Activated naive CD4-positive, alpha-beta T cell (primary cell): ENCODE measurements at places on chromosomes 6 and 20.
A peak's percentile ranks its signal among the peaks of the same experiment; 100 is the strongest.

- no peak for DNase-seq
Measured at GRCh38 chr6:81003156-81003555, 749.3 kb downstream of the TENT5A start.

DNA sequence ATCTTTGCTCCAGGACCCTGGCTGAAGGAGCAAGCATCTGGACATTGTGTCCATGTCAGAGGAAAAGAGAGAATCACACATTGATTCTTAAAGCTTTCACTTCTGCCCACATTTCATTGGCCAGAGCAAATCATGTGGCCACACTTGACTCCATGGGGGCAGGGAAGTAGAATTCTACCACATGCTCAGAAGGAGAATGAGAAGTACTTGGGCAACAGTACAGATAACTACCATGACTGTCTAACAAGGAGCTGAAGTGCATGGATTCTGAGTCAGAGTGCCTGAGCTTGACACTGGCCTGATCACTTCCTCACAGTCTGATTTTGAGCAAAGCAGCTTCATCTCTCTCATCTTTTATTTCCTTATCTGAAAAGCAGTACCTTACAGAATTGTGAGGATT is 38.6 kb downstream of the GHRH start:
- no peak for DNase-seq

DNA sequence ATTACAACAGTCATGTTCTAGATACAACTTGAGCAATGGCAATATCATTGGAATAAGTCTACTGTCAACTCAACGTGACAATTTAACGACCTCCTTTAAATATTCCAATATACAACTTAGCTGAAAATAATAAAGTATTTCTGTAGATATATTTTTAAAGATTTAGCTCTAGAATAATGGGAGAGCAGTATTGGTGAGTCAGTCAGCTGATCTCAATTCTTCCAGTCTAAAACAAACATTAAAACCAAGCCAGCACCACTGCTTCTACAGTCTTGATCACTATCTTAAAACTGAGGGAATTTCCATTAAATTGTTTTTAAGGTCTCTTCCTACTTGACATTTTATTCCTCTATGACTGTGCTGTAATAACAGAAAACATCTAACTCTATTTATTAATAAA is 38.2 kb downstream of the NOL7 start:
- no peak for DNase-seq

- no peak for DNase-seq
Measured at GRCh38 chr6:113432521-113433334, 424.4 kb upstream of the MARCKS start.

- DNase-seq = no peak
Measured at GRCh38 chr6:39366931-39367618, 44.6 kb upstream of the KCNK16 start.

DNA sequence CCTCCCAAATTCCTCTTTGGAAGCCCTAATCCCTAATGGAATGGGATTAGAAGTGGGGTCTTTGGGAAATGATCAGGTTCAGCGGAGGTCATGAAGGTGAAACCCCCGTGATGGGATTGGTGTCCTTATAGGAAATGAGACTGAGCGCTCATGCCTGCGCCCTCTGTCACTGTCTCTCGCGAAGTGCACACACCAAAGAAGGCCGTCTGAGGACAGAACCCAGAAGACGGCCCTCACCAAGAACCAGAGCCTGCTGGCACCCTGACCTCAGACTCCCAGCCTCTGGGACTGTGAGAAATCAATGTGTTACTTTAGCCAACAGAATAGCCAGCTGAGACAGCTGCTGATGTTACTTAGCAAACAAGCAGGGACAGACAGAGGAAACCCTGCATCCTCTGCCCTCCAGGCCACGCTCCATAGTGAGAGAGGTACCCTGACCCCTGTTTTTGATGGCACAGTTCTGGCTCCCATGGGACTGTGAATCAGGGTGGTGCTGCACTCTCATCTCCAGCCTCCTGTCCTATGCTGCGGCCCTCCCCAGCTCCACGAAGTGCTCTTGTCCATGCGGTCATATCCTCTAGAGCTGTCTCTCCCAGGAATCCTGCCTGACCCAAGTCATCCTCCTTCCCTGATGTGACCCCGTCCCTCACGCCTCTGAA is 369.3 kb downstream of the ZFAND3 start:
- no peak for DNase-seq

- no peak for DNase-seq
Measured at GRCh38 chr6:10557913-10558312, 36.8 kb downstream of the GCNT2 start.

GRCh38 chr20:23197836-23198235 is 111.7 kb upstream of the CD93 start:
- DNase-seq = no peak

DNA sequence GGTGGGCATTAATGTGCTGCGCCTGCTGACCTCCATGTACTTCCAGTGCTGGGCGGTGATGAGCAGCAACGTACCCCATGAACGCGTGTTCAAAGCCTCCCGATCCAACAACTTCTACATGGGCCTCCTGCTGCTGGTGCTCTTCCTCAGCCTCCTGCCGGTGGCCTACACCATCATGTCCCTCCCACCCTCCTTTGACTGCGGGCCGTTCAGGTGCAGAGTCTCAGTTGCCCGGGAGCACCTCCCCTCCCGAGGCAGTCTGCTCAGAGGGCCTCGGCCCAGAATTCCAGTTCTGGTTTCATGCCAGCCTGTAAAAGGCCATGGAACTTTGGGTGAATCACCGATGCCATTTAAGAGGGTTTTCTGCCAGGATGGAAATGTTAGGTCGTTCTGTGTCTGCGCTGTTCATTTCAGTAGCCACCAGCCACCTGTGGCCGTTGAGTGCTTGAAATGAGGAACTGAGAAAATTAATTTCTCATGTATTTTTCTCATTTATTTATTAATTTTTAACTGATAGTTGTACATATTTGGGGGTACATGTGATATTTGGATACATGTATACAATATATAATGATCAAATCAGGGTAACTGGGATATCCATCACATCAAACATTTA is 35.2 kb upstream of the NOP56 start:
- no peak for DNase-seq

- no peak for DNase-seq
Measured at GRCh38 chr6:22087960-22088706, 208.7 kb downstream of the PRL start.

- DNase-seq = no peak
Measured at GRCh38 chr6:128280066-128280465, 240.3 kb downstream of the PTPRK start.

- no peak for DNase-seq
Measured at GRCh38 chr6:134574491-134574890, 256.6 kb upstream of the SGK1 start.

DNA sequence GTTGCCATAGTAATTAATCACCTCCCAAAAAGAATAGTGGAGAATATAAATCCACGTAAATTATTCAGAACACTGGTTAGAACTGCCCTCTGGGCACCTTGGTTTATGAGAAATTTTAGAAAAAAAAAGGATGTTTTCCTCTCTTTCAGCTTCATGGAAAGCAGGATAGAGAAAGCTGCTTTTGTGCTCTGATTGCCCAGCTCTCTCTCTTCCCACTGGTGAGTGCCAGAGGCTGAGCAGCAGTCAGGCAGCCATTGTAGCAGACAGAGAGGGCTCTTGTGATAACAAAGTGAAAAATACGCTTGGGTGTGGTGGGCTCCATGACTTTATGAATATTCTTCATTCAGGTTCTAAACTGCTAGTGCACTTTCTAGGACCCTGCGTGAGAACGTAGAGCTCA is 26.4 kb downstream of the SLC35F1 start:
- no peak for DNase-seq

DNA sequence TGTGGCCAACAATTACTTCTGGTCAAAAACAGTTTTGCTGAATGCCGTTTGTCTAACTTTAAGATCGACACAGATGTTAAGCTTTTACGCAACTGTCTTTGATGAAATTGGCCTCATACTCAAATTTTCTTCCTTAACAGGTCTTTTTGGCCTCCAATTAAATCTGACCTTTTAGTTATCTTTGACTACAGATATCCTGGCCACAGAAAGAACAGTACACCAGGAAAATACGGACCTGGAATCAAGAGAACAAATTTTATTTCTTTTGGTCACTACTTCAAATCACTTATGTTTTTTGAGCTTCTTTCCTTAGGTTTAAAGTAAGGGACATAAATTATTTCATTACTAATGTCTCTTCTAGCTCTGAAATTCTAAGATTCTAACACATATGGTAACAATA is 49.8 kb downstream of the IBTK start:
- no peak for DNase-seq

DNA sequence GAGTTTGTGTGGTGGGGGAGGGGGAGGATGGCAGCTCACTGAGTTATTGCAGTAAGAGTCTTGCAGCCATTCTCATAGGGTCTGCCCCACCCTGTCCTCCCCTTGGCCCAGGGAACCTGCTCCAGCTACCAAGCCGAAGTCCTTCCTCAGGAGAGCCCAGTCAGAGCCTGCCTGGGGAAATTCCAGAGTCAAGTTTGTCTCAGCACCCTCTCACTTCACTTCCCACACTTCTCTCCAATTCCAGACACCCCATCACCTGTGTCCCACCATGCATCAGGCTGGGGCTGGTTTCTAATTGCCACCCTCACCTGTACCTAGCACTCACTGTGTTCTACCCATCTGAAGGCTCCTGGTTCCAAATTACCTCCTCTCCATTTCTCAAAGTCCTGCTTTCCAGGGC is 10.3 kb upstream of the SLC22A16 start:
- no peak for DNase-seq

DNA sequence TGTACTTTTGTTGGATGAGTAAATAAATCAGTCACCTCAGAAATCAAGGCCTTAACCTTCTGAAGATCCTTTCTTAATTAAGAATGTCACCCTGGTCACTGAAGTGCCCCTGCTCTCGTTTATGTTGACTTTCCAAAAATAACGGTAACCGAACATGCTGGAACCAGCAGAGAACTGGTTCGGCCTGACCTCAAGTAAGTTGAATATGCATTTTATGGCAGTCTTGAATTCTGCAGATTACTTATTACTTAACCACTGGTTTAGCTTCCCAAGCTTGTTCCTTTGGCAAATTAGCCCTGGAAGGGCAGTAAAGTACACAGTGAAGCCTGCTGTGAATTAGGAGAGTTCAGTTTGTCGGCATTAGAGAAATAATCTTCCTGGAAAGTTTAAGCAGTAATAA is 12.2 kb downstream of the MAPRE1 start:
- DNase-seq = no peak

- no peak for DNase-seq
Measured at GRCh38 chr6:636488-636887, 20.4 kb downstream of the HUS1B start.

DNA sequence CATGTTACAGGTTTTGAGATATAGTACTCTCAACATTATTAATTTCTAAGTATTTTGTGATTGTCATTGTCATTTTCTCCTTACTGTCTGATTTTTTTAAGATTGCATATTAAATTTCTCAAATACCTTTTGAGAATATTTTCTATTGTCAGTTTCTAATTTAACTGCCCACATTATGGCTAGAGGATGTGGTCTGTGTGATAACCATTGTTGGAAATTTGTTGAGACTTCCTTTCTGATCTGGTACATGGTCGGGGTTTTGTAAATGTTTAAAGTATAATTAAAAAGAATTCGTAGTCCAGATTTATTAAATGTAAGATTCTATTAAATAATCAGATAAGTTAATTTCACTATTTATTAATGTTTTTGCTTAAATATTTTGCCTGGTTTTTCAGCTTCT is 60.1 kb downstream of the SLX4IP start:
- DNase-seq = no peak

- no peak for DNase-seq
Measured at GRCh38 chr6:100175814-100176310, 181.8 kb upstream of the MCHR2 start.

- DNase-seq = no peak
Measured at GRCh38 chr6:159031846-159032245, 12.9 kb downstream of the TAGAP start.

DNA sequence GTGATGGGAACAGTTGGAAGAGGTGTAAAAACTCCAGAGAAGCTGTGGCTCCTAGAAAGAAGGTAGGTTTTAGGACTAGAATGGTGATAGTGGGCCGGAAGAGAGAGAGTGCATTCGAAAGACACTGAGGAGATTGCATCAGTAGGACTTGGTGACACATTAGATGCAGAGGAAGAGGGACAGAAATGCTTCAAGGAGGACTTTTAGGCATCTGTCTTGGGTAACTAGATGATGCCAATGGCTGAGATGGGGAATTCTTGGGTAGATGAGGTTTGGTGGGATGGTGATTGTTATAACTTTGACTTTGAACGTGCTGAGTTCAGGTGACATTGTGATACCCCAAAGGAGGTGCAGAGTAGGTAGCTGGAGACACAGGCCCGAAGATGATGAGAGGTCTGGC is 196.5 kb downstream of the GMPR start:
- no peak for DNase-seq

- DNase-seq = no peak
Measured at GRCh38 chr6:137488150-137489045, 5.8 kb downstream of the OLIG3 start.

DNA sequence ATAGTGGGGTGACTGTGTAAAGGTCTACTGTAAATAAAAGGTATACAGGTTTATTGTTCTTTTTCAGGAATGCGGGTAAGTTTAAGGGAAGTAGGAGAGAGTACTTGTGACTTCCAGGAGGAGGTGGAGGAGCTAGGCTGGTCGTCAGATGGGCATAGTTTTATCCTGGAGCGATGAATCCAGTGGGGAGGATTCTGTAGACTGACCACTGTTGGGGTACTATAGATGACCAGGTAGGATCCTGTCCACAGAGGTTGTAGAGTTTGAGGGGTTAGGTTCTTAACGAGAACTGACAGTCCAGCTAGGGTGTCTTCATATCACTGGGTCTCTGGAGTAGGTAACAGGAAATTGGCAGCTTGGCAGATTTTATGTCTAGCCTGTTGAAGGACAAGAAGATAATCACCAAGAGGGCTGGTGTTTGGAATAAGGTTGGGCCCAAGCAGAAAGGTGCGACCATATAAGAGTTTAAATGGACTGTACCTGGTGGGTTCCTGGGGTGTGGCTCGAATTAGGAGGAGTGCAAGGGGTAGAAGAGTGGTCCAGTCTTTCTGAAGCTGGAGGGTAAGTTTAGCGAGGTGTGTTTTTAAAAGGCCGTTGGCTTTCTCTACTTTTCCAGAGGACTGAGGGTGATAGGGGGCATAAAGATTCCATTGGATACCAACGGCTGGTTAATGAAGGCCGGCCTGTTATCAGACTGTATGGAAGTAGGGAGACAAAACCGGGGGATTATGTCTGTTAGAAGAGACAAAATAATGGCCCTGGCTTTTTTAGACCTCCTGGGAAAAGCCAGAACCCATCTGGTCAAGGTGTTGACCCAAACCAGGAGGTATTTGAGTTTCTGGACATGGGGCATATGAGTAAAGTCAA is 751.3 kb upstream of the ADGRB3 start:
- no peak for DNase-seq

GRCh38 chr6:27019651-27020552 is 227.6 kb upstream of the PRSS16 start:
- DNase-seq = peak; percentile 0

- DNase-seq = no peak
Measured at GRCh38 chr6:64083261-64083660, 447.7 kb downstream of the PHF3 start.

- DNase-seq = no peak
Measured at GRCh38 chr6:129895692-129896091, 34.6 kb upstream of the TMEM244 start.

GRCh38 chr20:53668992-53669391 is 75.4 kb upstream of the ZNF217 start:
- DNase-seq = no peak

- no peak for DNase-seq
Measured at GRCh38 chr6:109170333-109170732, 75.0 kb downstream of the CEP57L1 start.

GRCh38 chr6:124962639-124963415 is 590 bp downstream of the RNF217 start:
- no peak for DNase-seq

GRCh38 chr6:49888742-49889431 is 22.6 kb upstream of the CRISP1 start:
- no peak for DNase-seq

- no peak for DNase-seq
Measured at GRCh38 chr6:112216662-112217551, 37.5 kb downstream of the LAMA4 start.
